ENCODE measurements at places on chromosomes 3 and 15.

GRCh38 chr3:112124907-112125607 is 8.0 kb downstream of the GCSAM start:
- DNase-seq = no peak

- DNase-seq = no peak
These were observed 95.9 kb upstream of the KLHL25 start for GRCh38 chr15:85890620-85890980.

- no peak for DNase-seq
These were observed 66.9 kb upstream of the PRR20G start for GRCh38 chr3:127354761-127355160.

DNA sequence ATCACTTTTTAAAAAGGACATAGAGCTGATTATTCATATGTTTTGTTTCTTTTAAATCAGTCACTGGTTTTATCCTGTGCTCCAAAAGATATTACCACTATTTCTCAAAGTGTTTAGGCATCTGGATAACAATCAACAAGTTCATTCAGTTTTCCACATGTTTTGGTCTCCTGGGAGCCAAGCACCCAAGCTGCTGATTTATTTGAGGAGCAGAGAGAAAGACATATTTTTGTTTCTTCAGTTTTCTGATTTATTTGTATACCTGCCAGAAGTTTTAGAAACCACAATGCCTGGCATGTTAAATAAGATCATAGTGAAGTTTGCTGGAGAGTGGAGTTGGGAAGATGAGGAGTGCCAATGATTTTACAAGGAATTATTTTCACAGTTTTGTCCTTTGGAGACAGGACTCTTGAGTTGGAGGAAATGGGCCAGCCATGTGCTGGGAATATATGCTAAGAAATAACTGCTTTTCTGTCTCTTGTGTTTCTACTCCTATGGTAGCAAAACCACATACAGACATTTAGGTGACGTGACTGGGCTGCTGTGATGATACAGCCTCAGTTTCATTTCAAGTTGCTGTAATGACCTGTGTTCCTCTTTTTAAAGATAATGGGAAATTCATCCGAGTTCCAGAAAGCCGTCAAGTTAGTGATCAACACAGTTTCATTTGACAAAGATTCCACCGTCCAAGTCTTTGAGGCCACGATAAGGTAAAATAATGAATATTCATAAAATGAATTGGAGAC is 11.7 kb downstream of the EDEM1 start:
- DNase-seq = no peak

DNA sequence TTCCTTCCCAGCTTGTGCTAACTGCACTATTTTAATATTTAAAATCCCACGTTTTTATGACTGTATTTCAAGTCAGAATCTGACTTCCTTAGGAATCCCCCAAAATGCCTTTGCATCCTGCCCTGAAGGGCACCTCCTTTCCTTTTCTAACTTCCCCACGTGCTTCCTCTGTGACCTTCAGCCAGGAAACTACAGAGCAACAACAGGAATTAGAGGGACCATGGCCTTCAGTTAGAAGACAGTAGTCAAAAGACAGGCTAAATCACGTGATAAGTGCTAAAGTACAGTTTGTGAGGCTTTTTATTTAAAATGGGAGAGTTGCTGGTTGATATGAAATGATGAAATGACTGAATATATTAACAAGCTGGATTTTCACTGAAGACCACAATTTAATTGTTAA is 11.8 kb upstream of the ABHD10 start:
- DNase-seq = no peak

DNA sequence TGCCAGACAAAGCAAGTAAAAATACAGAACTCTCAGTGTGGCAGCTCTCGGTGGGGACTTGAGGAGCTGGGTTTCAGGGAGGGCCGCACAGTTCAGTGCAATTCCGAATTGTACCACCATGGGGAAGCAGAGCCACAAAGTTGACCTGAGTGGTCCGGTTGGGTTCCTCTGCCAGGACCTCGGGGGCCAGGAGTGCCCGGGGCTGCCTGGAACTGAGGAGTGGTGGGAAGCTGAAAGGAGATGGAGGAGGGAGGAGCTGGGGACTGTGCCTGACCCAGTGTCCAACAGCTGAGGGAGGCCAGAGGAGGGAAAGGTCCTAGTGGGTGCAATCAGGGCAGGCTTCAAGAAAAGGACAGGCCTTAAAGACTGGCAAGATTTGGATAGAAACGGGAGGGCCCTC is 32.2 kb upstream of the TRH start:
- DNase-seq = peak; percentile 40

- no peak for DNase-seq
These were observed 61.4 kb downstream of the TTBK2 start for GRCh38 chr15:42858999-42859789.

DNA sequence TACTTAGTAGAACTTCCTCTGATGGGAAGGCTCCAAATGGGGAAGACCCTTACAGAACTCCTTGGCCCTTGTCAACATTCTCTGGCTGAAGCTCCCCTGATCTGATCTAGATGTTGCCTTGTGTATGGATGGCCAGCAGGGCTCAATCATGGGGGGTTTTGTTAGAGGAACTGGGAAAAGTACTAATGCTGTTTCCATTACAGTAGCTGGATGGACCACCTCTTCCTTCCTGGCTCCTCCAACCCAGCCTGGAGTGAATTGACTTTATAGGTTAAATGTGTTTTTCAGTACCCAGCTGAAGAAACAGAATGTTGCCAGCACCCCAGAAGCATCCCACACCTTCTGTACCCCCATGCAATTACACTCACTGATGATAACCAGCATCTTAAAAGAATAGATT is 22.7 kb upstream of the CLEC3B start:
- no peak for DNase-seq

- no peak for DNase-seq
These were observed 138.5 kb downstream of the GABRB3 start for GRCh38 chr15:26634319-26634718.

DNA sequence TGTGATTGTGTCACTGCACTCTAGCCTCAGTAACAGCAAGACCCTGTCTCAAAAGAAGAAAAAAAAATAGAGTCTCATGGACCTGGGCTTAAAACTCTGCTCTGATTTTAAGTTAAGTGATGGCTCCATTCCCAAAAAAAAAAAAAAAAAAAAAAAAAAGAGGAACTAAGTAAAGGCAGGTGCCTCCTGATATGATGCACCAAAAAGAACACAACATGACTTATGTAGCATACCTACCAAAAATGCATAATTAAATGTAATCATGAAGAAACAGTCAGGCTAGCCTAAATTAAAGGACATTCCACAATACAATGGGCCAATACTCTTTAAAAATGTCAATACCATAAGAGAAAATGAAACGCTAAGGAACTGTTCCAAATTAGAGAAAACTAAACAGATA is 5.4 kb upstream of the IREB2 start:
- DNase-seq = no peak

- DNase-seq = no peak
These were observed 198.8 kb downstream of the LSAMP start for GRCh38 chr3:116246406-116246980.

DNA sequence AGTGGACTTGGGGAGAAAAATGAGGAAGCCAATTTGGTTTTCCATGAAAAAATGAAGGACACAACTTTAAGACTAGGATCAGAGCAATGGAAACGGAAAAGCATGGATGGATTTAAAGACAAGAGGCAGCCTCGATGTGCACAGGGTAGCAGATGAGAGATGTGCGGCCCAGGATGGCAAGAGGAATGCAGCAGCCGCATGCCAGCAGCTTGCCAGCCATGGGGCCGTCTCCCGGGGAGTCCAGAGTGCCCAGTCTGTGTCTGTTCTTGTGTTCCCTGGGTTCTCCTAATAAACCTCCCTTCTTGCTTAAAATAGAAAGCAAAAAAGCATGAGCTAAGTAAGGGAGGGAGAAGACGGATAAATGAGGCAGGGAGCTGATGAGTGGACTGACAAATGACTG is 68.0 kb upstream of the IQSEC1 start:
- no peak for DNase-seq

DNA sequence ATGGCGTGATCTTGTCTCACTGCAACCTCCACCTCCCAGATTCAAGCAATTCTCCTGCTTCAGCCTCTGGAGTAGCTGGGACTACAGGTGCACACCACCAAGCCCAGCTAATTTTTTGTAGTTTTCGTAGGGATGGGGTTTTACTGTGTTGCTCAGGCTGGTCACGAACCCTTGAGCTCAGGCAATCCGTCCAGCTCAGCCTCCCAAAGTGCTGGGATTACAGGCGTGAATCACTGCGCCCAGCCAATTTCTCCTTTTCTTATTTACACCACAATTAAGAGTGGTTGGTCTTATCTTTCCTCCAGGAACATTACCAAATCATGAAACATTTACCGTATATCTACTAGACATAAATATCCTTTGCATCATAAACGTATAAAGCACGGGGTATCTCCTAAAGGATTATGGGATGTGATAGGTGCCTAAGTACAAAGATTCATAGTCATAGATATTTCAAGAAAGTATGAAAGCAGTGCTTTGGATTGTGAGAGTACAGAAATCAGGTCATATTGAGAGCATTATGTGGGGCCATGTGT is 194.5 kb downstream of the RBMS3 start:
- no peak for DNase-seq

GRCh38 chr15:51842852-51843737 is 13.6 kb downstream of the TMOD3 start:
- no peak for DNase-seq

DNA sequence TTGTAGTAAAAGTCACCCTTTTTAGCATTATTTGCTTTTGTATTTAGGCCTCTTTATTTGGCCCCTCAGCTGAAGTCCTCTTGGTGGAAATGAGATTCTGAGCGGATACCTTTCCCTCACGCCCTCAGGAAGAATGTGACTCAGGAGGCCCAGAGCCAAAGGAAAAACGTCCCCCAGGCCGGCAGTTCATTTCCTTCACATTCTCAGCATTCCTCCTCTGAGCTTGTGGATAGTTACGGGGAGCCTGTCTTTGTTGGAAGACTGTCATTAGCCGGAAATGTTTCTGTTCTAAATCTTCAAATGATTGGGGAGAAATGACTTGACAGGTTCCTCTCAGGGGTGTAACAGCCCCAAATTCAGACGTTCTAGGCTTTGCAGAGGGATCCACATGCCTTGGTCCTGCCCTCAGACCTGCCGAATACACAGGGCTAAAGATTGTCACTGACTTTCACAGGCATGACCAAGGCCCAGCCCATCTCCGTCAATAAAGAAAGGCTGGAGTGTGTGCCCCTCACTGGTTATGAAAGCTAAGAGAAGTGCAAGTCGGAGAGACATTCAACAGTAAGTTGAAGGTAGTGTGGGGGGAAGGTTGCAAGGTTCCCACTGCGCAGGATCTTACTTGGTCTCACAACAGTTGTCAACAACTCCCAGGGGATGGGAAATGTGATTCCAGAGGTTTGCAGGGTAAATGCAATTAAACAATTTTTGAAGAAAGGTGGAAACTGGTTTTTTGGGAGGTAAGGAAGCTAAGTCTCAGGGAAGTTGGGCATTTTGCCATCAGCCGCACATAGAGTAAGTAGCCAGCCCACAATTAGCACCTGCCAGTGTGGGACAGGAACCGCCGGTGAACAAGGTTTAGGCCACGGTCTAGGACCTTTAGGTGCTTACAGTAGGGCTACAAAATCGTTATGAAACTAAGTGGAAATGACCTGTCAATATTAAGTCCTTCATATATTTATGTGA is 39.7 kb upstream of the MYZAP start:
- no peak for DNase-seq

GRCh38 chr3:103440539-103441203 is 1005.9 kb downstream of the ZPLD1 start:
- no peak for DNase-seq

GRCh38 chr15:96312641-96313335 is 17.7 kb upstream of the NR2F2 start:
- no peak for DNase-seq

DNA sequence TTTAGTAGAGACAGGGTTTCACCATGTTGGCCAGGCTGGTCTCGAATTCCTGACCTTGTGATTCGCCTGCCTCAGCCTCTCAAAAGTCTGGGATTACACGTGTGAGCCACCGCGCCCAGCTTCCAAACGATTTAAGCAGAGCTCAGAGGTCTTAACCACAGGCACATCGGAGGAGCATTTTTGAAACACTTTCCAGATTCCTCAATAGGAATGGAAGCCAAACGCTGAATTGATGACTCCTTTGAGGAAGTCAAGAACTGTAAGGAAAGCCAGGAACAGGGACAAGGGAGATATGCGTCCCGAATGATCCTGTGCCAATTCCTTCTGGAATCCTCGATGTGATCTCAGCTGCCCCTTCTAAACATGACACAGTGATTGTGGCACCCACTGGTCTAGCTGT is 40.0 kb downstream of the TRH start:
- DNase-seq = no peak

GRCh38 chr15:55237219-55238130 is 40.7 kb upstream of the RSL24D1 start:
- DNase-seq = no peak

DNA sequence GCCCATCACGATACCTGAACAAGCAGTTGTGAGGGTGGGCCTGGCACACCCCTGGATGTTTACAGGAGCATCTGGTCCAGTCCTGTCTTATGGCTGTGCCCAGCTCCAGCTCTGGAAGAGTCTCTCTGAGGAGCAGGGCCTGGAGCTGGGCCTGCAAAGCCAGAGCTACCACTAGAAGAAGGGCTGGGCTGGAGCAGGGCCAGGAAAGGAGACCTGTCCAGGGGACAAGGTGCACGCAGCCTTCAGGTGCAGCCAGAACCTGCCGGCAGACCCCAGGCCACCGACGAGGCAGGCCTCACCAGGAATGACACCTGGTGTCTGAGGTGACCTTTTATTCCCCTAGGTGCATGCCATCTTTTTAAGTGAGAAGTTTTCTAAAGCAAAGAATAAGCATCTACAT is 8.4 kb upstream of the BCL2L10 start:
- DNase-seq = no peak

DNA sequence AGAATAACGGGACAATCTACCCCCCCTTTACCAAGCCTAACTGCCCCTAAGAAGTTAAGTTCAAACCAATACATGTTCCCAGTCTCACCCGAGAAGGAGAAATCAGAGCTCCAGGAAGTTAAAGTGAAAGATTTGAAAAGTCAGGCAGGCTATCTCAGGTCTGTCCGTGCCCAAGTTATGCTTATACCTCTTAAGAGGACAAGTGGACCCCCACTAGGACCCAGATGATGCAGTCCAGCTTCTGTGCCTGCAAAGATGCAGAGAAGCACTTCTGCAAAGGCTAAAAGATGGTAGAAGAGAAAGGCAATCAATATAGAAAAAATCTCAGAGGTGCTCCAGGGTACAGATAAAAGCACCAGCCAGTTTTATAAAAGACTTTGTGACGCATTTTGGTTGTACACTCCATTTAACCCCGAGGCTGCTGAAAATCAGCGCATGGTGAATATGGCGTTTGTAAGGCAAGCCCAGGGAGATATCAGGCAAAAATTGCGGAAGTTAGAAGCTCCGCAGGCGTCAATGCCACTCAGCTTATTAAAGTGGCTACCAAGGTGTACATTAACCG is 9.8 kb upstream of the SLC9C1 start:
- no peak for DNase-seq

DNA sequence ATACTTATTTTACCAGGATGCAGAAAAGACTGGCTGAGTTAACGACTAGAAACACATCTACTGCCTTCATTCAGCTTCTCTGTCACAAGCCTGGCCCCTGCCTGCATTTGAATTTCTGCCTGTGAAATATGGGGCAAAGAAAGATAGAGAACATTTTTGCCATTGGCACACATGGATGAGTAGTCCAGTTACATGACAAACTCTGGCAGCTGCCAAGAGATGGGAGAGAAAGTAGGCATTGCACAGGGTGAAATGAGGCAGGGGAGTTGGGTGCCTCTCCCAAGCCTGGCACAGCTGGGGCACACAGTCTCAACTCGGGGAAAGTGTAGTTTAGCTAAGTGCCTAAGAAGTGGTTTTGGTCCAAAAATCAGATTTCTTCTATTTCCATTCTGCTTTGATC is 24.0 kb downstream of the ANXA2 start:
- no peak for DNase-seq
